ENCODE measurements at places on chromosomes 5 and 9. TPM values are rescaled to one million over a fixed set of nuclear protein-coding genes. Genes with fewer than 3 reads are reported as not detected.

IFNA4 gene
- total RNA-seq: not detected

PCDHGB2 gene
- 1.7 TPM for total RNA-seq

IL17B gene
- not detected for total RNA-seq

LCN9 gene
- total RNA-seq: not detected

SPINK1 gene
- total RNA-seq: 0.78 TPM

ADAMTSL1 gene
- 0.68 TPM for total RNA-seq

PDE6A gene
- not detected for total RNA-seq

DAP gene
- total RNA-seq: 26.3 TPM

NRG2 gene
- under 0.01 TPM for total RNA-seq

BHMT gene
- not detected for total RNA-seq

ADGRD2 gene
- total RNA-seq: 0.34 TPM

EIF4EBP3 gene
- total RNA-seq: 3.1 TPM

LYSMD3 gene
- total RNA-seq: 31.4 TPM

CDH12 gene
- not detected for total RNA-seq

TNFAIP8 gene
- total RNA-seq: 68.0 TPM

HK3 gene
- under 0.01 TPM for total RNA-seq

C9orf153 gene
- 0.64 TPM for total RNA-seq

FOXD4L6 gene
- total RNA-seq: under 0.01 TPM

ARL10 gene
- total RNA-seq: 3.4 TPM

PLCXD3 gene
- total RNA-seq: not detected

CHMP5 gene
- total RNA-seq: 151 TPM

GNA14 gene
- total RNA-seq: not detected

FBP2 gene
- total RNA-seq: not detected

PCDHA13 gene
- total RNA-seq: 2.6 TPM

CNTFR gene
- total RNA-seq: not detected

BRD8 gene
- 13.3 TPM for total RNA-seq

MCTP1 gene
- total RNA-seq: 12.3 TPM

LIX1 gene
- not detected for total RNA-seq

SLC36A3 gene
- total RNA-seq: not detected

IFNA13 gene
- not detected for total RNA-seq

PTCD2 gene
- total RNA-seq: 10.8 TPM

HTR1A gene
- not detected for total RNA-seq

PRR7 gene
- total RNA-seq: 3.1 TPM

RANBP17 gene
- total RNA-seq: 5.5 TPM

PCDHA5 gene
- 0.21 TPM for total RNA-seq

CDKN2A gene
- 19.5 TPM for total RNA-seq

SLC36A2 gene
- total RNA-seq: not detected

HCN1 gene
- not detected for total RNA-seq

MEIKIN gene
- not detected for total RNA-seq

BDP1 gene
- 24.3 TPM for total RNA-seq

SLC45A2 gene
- 0.14 TPM for total RNA-seq

OR1J2 gene
- total RNA-seq: not detected

QRFP gene
- total RNA-seq: not detected

CD14 gene
- total RNA-seq: 6.6 TPM

MACIR gene
- 9.2 TPM for total RNA-seq

TMOD1 gene
- not detected for total RNA-seq

OLFML2A gene
- total RNA-seq: 128 TPM

SLC9A3 gene
- total RNA-seq: 1.0 TPM

PCDHA9 gene
- 0.43 TPM for total RNA-seq

ZNF484 gene
- total RNA-seq: 8.9 TPM

RANBP3L gene
- not detected for total RNA-seq

SHOC1 gene
- total RNA-seq: 0.07 TPM

NEUROG1 gene
- total RNA-seq: not detected

CSNK1G3 gene
- total RNA-seq: 76.5 TPM

GARIN3 gene
- total RNA-seq: not detected

MSMP gene
- total RNA-seq: not detected

PDCD1LG2 gene
- 7.8 TPM for total RNA-seq

BTNL8 gene
- total RNA-seq: not detected

Data from nasal cavity respiratory epithelium epithelial cell of viscerocranial mucosa (primary cell).